OCI-LY7 (cell line): ENCODE measurements at places on chromosomes 4 and X.

GRCh38 chr4:5991405-5991804 is 26.8 kb downstream of the C4orf50 start:
- DNase-seq, result no peak

- no peak for DNase-seq
Observed at GRCh38 chr4:7736436-7737267, 203.0 kb downstream of the AFAP1 start.

DNA sequence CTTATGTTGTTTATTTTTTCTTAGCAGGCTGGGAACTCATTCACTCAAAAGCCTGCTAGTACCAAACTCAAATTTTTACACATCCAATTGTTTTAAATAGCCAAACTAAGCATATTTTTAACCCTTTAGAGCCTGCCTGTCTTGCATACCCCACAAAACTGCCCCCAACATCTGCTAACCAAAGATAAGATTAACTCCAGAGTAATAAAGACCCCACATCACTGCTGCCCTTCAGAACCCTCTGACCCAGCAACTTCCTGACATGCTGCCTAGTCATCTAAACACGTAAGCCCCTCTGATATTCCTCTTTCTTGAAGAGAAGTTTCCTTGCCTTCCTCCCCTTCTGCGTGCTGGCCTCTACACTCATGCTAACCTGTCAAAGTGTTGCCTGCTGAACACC is 60.7 kb upstream of the ASB12 start:
- DNase-seq, result no peak

GRCh38 chr4:6054162-6054922 is 36.1 kb upstream of the C4orf50 start:
- no peak for DNase-seq

GRCh38 chrX:77446908-77447652 is at the start of gene FGF16:
Gene FGF16 (plus strand): TSS chrX:77447389. CDS start chrX:77447675, 286 bp downstream.
- DNase-seq, result no peak

DNA sequence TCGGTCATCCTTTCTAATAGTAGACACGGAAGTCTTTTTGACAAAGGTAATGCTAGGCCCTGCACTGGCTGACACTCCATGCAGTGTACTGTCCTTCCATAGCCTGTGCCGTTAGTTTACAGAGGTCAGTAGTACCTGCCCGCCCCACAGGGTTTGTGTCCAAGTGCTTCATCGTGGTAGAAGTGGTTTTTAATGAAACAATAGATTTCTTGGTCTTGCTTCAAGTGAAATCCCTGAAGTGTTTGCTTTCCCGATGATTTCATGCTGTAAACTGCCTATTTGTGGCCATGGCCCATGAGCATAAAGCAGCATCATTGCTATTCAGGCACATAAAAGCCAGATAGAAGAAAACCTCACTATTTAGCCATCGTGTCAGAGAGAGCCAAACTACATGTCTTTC is 139.3 kb downstream of the GPR143 start:
- no peak for DNase-seq

DNA sequence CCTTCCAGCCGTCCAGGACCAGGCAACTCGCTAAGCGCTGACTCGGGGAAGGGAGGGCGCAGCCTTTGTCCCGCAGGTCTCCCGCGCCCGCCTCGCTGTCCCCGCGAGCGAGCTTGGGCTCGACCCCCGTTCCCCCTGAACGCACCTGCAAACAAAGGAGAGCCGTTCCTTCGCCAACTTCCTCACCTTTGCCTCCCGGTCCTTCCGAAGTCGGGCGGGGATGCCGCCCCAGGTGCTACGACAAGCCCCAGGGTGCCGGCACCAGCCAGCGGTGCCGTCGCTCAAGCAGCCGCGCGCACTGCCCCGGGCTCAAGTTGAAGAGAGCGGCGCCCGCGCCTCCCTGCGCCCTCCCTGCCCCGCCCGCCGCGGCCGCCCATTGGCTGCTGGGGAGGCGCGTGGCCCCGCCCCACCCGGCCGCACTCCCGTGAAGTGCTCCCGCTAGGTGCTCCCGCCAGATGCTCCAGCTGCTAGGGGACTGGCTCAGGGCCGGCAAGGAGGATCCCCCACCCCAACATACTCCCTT is 107.1 kb downstream of the NSUN7 start:
- peak; percentile 79 for DNase-seq

DNA sequence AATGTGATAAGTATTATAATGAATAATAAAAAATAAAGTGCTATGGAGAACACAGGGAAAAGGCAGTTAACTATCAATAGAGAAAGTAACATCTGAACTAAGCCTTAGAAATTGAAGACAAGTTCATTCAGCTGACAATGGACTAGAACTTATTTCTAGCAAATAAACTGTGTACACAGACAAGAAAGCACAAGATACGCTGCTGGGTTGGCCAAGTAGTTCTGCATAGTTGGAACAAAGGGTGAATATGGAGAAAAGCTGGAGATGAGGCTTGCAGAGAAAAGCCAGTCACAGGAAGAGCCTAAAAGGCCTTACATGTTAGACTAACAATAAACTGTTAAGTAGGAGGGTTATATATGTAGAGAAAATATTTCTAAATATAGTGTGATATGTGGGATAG is 71.2 kb downstream of the WDFY3 start:
- no peak for DNase-seq

GRCh38 chr4:119765469-119765868 is 136.9 kb upstream of the PDE5A start:
- no peak for DNase-seq

- no peak for DNase-seq
Observed at GRCh38 chr4:76738086-76738931, 159.6 kb downstream of the SOWAHB start.

DNA sequence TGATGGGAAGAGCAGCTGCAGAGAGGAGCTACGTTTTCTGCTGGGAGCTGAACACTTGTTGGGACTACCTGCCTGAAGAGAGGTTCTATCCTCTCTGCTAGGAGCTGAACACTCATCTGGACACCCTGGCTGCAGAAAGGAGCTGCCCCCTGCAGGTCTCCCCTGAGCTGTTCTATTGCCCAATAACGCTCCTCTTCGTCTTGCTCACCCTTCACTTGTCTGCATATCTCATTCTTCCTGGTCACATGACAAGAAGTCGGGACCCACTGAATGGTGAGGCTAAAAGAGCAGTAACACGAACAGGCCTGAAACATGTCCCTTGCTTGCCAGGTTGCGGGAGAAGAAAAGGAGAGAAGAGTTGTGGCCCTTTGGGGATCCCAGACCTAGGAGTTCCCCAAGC is 27.8 kb downstream of the NAA11 start:
- no peak for DNase-seq

DNA sequence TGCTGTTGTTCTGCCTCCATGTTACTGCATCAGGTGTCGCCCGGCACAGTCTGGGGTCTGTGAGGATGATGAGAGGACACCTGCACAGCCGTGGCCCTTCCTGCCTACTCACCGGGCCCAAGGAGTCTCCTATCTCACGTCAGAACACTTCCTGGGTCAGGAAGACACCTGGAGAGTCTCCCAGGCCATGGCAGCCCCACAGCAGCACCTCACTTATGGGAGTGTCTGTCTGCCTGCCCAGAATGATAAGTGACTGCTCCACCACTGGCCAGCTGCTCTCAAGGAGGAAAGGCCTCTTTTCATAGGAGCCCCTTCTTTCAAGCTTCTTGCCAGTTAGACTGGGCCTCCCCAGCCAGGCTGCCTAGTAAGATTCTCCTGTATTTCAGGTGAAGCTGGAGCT is 56.1 kb downstream of the NELFA start:
- no peak for DNase-seq

DNA sequence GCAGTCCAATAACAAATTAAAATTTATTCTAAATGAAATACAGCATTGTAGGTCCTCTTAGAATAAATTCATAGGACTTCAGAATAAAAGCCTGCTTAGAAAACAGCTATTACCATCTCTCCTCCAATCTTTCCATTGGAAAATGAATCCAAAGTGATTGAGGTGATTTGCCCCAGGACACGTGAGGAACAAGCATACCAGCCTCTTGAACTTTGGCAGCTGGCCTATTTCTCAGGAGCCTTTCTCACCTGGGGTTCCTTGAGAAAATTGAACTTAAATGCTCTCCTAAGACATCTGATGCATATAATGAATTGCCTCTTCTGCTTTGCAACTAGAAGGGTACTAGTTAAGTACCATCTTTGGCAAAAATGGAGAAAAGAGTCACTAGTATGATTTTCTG is 13.5 kb downstream of the ARHGAP24 start:
- no peak for DNase-seq

- no peak for DNase-seq
Observed at GRCh38 chr4:76803522-76803921, 94.4 kb downstream of the SOWAHB start.

- no peak for DNase-seq
Observed at GRCh38 chrX:154751669-154752271, 893 bp upstream of the GAB3 start.

DNA sequence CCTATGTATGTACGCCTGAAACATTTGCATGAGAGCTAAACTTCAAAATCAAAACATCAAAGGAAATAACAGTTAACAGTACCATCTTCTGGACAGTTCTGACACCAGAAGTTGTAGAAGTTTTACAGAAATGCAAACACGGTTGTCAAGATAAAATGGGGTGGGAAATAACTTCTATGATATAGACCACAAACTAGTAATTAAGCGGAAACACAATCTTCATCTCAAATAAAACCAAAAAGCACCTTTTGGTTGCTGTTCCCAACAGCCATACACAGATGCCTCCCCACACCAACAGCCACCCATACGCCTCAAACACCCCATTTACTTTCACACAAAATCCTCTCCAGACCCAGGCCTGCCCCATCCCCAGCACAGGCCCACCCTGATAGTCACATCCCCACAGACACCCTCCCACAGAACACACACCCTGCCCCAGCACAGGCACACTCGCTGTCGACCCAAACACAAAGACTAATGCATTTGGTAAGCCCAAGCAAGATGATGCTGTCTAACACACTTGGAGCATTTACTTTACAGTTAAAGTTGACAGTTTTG is 64.3 kb downstream of the TAPT1 start:
- no peak for DNase-seq

DNA sequence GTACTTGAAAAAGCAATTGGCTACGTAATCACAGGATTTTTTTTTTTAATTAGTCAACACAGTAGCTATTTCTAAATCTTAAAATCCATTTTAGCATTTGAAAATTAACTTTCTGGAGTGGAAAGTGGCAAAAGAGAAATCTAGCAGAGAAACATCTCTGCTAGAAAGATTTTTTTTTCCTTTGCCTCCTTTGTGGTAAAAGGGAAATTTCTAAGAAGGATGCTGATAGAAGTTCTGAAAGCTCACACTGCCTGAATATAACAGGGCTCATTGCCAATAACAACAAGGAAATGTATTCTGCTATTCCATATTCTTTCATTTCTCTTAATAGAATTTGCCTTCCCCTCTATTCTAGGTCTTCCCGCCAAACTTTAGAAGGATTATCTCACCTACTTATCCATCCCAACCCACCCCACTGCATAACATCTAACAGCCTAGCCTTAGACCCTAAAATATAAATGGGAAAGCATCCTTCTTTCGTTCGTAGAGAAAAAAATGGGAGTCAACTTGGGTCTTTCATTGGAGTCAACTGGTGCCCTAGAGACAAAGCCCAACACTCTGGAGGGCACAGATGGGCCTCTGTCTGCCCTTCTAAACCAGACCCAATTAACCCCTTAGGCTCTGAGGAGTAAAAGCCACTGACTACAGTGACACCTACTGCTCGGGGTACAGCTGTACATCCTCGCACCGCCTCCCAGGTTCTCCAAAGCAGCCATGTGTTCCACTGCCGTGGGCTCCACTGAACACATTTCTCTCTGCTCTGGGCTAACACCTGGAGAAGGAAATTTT is 103.9 kb downstream of the MAML3 start:
- peak; percentile 22 for DNase-seq

- DNase-seq, result no peak
Observed at GRCh38 chr4:10082459-10083272, 33.9 kb downstream of the WDR1 start.

- DNase-seq, result peak; percentile 51
Observed at GRCh38 chrX:40158036-40158706, 60.4 kb upstream of the BCOR start.

DNA sequence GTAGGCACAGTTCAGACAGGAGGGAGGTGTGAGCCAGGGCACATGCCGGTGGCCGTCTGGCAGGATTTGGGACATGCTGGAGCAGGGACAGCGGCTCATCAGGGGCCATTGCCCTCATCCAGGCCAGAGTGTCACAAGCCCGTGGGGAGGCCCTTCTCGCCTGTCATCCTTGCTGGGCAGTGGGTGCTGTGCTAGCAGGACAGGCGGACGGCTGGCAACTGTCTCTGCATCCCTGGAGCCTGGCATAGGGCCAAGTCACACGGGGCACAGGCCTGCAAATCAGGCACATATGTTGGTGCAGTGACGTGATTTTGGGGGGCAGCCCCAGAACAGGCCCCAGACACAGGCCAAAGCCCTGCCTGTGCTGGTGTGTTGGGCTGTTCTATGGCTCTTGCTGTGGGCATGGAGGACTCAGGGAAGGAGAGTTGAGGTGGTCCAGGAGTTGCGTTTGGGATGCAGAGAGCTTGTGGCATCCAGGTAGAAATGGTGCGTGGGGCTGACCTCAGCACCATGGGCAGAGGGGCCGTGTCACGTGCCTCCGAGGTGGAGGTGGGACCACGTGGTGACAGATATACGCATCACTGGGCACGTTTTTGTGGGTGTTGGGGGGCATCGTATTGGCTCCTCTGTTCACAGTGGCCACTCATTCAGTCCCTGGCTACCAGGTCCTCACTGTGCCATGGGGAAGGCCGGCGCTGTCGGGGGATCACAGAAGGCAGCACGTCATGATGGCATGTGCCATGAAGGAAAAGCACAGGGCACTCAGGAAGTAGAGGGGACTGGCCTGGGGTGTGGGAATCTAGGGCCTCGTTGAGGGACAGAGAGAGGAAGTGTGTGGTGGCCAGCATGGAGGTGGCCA is 14.6 kb upstream of the MSANTD1 start:
- DNase-seq, result no peak

- no peak for DNase-seq
Observed at GRCh38 chrX:16394290-16394689, 227.0 kb downstream of the MAGEB17 start.

- no peak for DNase-seq
Observed at GRCh38 chr4:137367620-137368019, 164.7 kb downstream of the PCDH18 start.
